Esophagus squamous epithelium (tissue), 5 donors: ENCODE measurements at places on chromosomes 5 and 9.
A peak's percentile ranks its signal among the peaks of the same experiment; 100 is the strongest.

- DNase-seq = no peak
- no peaks in the 10 kb centered on the region for H3K36me3 ChIP-seq
- no peak overlapping the region for H3K4me3 ChIP-seq
- H3K27me3 ChIP-seq = no peaks in the 10 kb centered on the region
- H3K27ac ChIP-seq = no peak overlapping the region
Observed at GRCh38 chr5:72633041-72633445, 125.8 kb upstream of the ZNF366 start.

- H3K4me3 ChIP-seq = no peak overlapping the region
- H3K27me3 ChIP-seq = no peaks in the 10 kb centered on the region
- no peaks in the 10 kb centered on the region for H3K36me3 ChIP-seq
- no peak for DNase-seq
- H3K4me1 ChIP-seq = peaks cover 16% of the 10 kb centered on the region
Observed at GRCh38 chr9:134315716-134316448, 10.4 kb upstream of the RXRA start.

GRCh38 chr9:117164512-117164911 is 250.3 kb downstream of the ASTN2 start:
- H3K27ac ChIP-seq = no peak overlapping the region
- H3K36me3 ChIP-seq = no peaks in the 10 kb centered on the region
- H3K4me3 ChIP-seq = no peak overlapping the region
- no peak for DNase-seq
- no peaks in the 10 kb centered on the region for H3K27me3 ChIP-seq

GRCh38 chr9:94656200-94656599 is 16.9 kb upstream of the FBP1 start:
- no peaks in the 10 kb centered on the region for H3K4me1 ChIP-seq
- H3K4me3 ChIP-seq = no peak overlapping the region
- DNase-seq = peak; percentile 17
- H3K27me3 ChIP-seq = no peaks in the 10 kb centered on the region

DNA sequence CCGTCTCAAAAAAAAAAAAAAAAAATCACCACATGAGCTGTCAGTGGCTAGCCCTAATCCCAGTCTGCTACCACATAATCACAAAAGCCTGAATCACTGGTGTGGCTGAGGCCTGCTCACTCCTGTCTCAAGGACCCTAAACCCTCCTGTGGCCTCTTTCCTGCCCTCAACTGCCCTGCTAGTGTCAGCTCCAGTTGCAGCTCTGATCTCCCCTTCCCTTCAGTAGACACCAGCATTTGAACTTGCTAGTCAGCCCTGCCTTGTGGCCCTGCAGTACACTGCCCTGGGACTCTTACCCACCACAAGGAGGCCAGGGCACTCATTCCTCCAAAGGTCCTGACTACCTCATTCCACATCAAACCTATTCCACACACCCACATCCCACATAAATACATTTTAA is 9.5 kb upstream of the P4HA2 start:
- no peak overlapping the region for H3K27ac ChIP-seq
- no peaks in the 10 kb centered on the region for H3K36me3 ChIP-seq
- no peaks in the 10 kb centered on the region for H3K4me1 ChIP-seq

GRCh38 chr5:112576298-112576925 is 157.3 kb upstream of the EPB41L4A start:
- H3K4me3 ChIP-seq = no peak overlapping the region
- no peaks in the 10 kb centered on the region for H3K27me3 ChIP-seq
- H3K27ac ChIP-seq = no peak overlapping the region
- no peaks in the 10 kb centered on the region for H3K36me3 ChIP-seq
- no peaks in the 10 kb centered on the region for H3K4me1 ChIP-seq

DNA sequence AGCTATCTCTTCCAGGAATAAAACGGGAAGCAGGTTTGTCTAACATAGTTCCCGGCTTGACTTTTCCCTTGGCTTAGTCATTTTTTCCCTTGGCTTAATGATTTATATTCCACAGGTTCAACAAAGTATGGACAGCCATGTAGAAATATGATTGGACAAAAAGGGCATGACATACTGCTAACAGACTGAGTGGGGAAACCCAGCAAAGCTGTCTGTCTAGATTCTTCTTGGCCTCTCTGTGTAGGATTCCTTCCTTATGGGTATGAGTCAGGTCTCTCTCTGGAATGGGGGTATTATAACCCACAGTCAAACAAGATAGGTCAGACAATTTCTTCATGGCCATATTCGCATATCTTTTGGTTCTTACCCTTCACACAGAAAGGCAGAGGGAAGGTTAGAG is 5.7 kb upstream of the MTAP start:
- DNase-seq = no peak
- H3K36me3 ChIP-seq = no peaks in the 10 kb centered on the region
- H3K27me3 ChIP-seq = no peaks in the 10 kb centered on the region
- no peak overlapping the region for H3K27ac ChIP-seq
- H3K4me1 ChIP-seq = no peaks in the 10 kb centered on the region
